ENCODE measurements at places on chromosomes 6 and 20. TPM values are rescaled to one million over a fixed set of nuclear protein-coding genes. Genes with fewer than 3 reads are reported as not detected.

GRCh38 chr6:26311012-26311384, 54.0 kb upstream of the BTN3A2 start:
- H3K27me3 ChIP-seq, result no peaks in the 10 kb centered on the region
- peaks cover 33% of the 10 kb centered on the region for H3K4me1 ChIP-seq
- DNase-seq, result no peak
- H3K27ac ChIP-seq, result no peak overlapping the region
- H3K36me3 ChIP-seq, result no peaks in the 10 kb centered on the region
- peak overlapping the region; percentile 84 for H3K4me3 ChIP-seq

- peaks cover 61% of the 10 kb centered on the region for H3K4me1 ChIP-seq
- H3K36me3 ChIP-seq, result peaks cover 3% of the 10 kb centered on the region
- H3K27me3 ChIP-seq, result no peaks in the 10 kb centered on the region
- peak overlapping the region; percentile 87 for H3K4me3 ChIP-seq
Measured at GRCh38 chr6:42046464-42047212, 3.7 kb upstream of the TAF8 start.

DNA sequence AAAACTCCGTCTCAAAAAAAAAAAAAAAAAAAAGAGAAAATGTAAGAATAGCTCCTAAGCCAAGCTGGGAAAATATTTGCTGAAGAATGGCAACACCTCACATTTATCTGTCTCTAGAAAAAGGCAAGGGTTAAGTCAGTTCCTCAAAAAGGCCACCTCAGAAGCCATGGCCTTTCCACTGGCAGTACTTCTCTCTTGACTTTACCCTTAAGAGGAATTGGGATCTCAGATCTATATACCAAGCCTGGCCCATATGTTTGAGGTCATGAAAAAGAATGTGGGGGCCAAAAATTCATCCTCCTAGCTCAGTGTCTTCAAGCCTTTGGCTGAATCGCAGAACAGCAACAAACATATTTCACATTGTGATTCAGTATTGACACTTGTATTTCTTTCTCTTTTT, 10.9 kb upstream of the NCOA3 start:
- no peak overlapping the region for H3K27ac ChIP-seq
- peaks cover 30% of the 10 kb centered on the region for H3K4me1 ChIP-seq
- no peak overlapping the region for H3K4me3 ChIP-seq
- H3K27me3 ChIP-seq, result no peaks in the 10 kb centered on the region
- DNase-seq, result no peak

SRMS gene
- total RNA-seq, result not detected
